ENCODE measurements at places on chromosomes 12 and 14.

GRCh38 chr12:10293570-10294227 is 14.0 kb upstream of the KLRD1 start:
- no peak for DNase-seq

- peak; percentile 52 for DNase-seq
Measured at GRCh38 chr14:100755649-100756048, 29.0 kb downstream of the DLK1 start.

GRCh38 chr14:24131549-24131966 is 1.1 kb downstream of the FITM1 start:
- DNase-seq = no peak

- DNase-seq = no peak
Measured at GRCh38 chr12:6231359-6232268, 31.4 kb downstream of the CD9 start.

- no peak for DNase-seq
Measured at GRCh38 chr14:96053600-96054381, 14.6 kb downstream of the C14orf132 start.

DNA sequence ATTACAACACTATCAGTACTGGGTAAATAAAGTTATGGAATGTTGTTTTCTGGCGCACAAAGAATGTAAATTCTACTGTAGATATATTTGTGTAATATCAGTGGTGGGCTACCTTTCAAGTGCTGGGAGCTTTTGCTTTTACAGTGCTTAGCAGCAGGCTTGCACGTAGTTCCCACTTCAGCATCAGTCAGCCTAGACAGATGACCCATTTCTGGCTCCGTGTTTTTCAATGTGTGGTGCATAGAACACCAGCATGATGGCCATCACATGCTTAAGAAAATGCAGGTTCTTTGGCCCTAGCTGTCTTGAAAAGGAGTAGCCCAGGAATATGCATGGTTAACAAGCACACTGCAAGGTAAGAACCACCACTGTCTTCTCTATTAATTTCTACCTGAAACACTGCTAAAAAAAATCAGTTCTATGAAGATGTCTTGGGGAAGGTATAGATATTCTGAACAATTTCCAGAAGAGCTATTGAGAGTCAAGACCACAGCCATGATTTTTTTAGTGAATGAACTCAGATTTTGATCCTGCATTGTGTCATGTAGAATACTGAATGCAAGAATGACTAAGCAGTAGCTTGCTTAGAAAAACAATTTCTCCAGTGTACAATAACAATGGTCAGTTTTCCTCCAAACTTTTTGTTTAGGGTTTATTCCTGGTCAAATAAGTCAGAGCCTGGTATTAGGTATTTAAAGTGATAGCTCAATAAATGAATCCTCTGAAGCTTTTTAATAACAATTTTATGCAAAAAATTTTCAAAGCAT is 195.7 kb downstream of the AKAP6 start:
- no peak for DNase-seq

GRCh38 chr14:52299692-52300278 is 14.3 kb upstream of the PTGER2 start:
- DNase-seq = peak; percentile 86

Data from hematopoietic multipotent progenitor cell treated with erythropoietin and hydrocortisone succinate and interleukin-3 and kit ligand, for 4 days (in vitro differentiated cells).